Dermis microvascular lymphatic vessel endothelial cell (primary cell): ENCODE measurements at places on chromosomes 2 and 18.
A peak's percentile ranks its signal among the peaks of the same experiment; 100 is the strongest.

GRCh38 chr2:46909771-46910419 lies 5.7 kb downstream of the MCFD2 start:
- peak; percentile 71 for DNase-seq

DNA sequence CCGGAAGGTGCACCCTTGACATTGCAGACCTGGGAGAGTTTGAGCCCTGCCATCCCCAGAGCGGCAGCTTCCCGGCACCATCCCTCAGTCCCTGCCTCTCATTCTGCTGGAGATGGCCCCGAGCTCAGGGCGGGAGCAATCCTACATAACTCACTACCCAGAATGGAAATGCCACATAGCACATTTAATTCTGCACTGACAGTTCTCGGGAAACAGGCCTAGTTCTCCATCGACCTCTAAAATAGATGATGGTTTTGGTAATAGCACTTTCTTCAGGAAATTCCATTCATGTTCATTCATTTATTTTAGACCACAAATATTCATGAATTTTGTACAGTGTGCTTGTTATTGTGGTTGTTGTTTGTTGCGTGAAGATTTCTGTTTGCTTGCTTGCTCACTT lies 92.9 kb upstream of the SLC14A2 start:
- no peak for DNase-seq

GRCh38 chr18:12408247-12408869 lies 629 bp downstream of the PRELID3A start:
- no peak for DNase-seq

GRCh38 chr2:165877565-165878550 lies 75.7 kb downstream of the TTC21B start:
- DNase-seq, result no peak

DNA sequence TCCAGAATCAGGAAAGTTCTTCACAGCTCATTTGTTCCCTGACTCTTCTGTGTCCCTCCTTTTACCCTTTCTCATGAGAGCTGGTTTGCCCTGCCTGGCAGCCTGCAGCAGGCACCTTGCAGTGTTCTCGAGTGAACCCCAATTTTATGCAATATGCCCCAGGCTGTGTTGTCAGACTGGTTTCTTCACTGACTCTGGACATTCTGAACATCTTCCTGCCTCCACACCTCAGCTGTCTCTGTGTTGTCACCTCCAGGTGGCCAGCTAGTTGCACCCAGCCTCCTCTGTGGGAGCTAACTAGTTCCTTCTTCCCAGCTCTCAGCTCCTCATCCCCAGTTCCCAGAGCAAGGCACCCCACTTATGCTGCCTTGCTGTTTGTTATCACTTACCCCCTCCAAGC lies 5.5 kb downstream of the SETBP1 start:
- no peak for DNase-seq

GRCh38 chr2:185998562-185999070 lies 260.0 kb downstream of the FSIP2 start:
- DNase-seq, result no peak

DNA sequence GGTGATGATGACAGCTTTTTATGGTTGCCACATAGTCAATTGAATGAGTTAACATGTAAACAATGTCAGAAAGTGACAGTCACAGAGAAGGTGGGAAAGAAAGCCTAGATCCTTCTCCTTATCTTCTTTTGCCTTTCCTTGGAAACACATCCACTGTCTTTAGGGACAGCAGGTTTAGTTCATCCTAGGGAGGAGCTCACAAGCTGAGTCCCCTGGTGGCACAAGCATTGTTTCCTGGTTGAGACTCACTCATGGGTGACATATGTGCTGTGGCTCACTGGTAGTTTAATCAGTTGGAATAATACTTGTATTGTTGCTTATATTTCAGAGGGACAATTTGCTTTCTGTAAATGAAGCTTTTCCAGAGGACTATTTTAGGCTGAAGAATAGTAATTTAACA lies 598.5 kb downstream of the CNTNAP5 start:
- DNase-seq, result no peak

DNA sequence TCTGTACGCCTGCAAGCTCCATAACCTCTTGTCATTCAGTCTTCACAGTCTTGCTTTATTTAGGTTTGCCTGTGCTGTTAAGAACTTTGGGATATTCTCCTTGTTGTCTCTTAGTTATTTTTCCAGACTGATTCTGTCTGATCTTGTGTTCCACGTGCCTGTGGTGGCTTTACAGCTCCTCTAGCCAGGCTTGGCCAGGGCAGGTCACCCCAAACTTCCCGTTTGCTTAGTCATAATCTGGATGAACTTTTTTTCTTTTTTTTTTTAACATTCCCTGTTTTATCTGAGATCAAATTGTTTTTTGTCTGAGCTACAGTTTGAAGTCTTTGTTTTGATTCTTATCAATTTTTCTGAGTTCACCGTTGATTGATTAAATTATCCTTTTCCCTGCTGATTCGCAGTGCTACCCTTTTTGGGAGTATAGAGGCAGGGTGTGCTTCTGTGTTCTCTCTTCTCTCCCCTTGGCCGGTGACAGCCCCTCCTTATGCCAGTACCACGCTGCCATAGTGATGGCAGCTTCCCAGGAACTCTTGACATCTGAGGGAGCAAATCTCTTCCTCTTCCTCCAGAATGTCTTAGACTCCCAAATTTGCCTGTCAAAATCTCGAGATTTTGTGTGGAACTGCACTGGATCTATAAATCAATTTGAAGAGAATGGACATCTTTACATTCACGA lies 2.5 kb downstream of the SP100 start:
- peak; percentile 83 for DNase-seq

DNA sequence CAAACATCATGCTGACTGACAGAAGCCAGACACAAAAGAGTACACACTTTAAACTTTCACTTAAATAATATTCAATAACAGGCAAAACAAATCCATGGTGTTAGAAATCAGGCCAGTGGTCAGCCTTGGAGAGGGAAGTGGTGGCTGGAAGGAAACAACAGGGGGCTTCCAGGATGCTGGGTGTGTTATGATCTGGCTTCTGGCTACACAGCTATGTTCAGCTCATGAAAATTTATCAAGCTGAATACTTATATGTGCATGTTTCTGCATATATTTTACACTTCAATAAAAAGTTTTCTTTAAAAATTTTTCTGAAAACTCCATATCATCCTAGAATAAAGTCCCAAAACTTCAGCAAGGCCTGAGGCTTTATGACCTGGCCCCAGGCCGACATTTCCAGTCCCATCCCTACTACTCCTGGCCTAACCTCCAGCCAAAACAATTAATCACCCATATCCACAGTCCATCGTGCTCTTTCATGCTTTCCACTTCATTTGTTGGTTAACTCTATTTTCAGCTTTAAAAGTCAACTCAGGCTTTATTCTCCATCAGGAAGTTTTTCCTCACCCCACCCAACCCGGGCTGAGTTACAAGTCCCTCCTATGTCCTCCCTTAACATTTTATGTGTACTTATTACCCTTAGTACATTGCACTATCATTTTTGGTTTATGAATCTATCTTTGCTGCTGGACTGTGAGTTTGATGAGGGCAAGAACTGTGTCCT lies 27.9 kb upstream of the SPTBN1 start:
- DNase-seq, result peak; percentile 80

DNA sequence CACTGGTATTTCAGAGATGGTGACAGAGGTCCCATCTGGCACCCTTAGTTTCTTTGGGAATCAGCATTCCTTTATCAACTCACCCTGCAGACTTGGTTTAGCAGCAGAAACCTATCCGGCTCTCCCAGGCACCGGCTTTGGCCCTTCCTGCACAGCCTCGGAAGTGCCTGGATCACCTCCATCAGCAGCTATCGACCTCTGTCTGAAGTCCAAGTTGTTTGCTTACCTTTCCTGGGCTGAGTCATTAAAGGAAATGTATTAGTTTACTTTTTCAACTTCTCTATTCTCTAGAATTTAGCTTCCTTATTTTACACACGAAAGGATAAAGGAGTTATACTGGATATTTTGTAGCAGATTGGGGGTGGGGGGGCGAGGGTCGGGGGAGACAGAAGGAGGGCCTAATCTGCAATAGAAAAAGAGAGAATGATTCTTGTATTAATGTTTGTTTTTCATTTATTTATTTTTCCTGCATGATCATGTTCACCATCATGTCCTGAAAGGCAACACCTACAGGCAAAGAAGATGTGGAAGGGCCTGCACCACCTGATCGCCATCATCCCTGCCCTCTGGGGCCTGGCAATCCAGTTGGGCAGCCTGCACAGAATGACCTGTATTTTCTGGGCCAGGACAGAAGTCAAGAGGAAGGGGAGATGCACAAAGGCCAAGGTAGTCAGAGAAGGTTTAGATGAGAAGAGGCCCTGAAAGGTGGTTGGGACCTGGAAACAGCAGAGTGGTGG lies 22.1 kb upstream of the MAT2A start:
- DNase-seq, result no peak

- no peak for DNase-seq
These were observed 188.9 kb upstream of the TNP1 start for GRCh38 chr2:217048730-217049129.

DNA sequence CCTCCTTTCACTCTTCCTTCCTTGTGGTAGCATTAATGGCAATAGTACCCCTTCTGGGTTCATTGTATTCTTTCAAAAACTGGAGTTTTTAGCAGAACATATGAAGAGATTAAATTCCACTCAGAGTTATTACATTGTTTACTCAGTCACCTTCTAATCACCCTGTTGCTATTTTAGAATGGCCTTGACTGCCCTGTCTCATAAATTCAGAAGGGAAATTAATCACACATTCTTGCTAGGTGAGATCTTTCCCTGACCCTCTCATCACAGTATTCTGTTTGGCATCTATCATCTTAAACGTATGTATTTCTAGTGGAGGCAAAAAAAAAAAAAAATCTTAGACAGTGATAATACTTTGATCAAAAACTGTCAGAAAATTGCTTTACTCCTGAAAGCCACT lies 760.4 kb downstream of the ADCYAP1 start:
- no peak for DNase-seq

DNA sequence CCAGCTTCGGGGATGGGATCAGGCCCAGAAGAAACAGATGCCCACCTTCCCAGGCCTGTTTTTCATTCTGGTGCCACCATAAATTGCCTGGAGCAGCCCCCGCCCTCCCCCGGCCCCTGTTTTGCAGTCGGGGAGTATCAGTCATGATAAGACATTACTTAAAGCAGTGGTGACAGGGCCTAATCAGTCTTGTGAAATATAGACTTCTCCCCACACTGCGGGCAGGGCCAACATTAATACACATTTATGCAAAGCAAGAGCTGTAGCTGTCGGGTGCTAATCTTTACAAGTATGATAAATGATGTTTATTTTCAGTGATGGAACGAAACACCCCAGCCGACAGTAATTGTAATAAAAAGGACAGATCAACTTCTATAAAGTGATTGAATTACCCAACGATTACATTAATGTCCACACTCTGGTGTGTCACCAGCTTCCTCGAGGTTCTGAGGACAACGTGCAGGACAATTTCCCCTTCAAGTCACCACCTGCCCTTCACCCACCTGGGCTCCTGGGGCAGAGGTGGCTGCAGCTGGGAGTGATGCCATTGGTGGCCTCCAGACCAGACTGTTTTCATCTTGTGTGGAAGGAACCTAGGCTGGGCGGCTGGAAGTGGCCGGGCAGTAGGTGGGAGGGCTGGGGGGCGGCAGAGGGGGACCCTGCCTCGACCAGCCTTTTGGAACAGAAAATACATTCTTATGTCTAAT lies 226.0 kb downstream of the TFCP2L1 start:
- no peak for DNase-seq

DNA sequence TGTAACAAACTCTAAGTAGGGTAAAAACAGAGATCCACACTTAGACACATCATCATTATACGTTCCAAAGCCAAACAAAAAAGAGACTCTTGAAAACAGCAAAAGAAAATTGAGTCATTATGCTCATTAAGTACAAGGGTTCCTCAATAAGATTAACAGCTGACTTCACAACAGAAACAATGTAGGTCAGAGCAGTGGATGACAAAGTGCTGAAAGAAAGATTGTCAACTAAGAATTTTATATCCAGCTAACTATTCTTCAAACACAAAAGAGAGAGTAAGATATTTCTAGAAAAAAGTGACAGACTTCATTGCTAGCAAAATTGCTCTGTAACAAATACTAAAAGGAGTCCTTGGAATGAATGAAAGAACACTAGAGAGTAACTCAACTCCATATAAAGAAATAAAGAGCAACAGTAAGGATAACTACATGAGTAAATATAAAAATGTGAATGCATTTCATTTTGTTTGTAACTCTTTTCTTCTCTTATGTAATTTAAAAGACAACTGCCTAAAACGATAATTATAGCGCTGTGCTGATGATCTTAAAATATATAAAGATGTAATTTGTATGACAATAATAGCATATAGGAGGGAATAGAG lies 23.8 kb upstream of the DNER start:
- DNase-seq, result no peak

DNA sequence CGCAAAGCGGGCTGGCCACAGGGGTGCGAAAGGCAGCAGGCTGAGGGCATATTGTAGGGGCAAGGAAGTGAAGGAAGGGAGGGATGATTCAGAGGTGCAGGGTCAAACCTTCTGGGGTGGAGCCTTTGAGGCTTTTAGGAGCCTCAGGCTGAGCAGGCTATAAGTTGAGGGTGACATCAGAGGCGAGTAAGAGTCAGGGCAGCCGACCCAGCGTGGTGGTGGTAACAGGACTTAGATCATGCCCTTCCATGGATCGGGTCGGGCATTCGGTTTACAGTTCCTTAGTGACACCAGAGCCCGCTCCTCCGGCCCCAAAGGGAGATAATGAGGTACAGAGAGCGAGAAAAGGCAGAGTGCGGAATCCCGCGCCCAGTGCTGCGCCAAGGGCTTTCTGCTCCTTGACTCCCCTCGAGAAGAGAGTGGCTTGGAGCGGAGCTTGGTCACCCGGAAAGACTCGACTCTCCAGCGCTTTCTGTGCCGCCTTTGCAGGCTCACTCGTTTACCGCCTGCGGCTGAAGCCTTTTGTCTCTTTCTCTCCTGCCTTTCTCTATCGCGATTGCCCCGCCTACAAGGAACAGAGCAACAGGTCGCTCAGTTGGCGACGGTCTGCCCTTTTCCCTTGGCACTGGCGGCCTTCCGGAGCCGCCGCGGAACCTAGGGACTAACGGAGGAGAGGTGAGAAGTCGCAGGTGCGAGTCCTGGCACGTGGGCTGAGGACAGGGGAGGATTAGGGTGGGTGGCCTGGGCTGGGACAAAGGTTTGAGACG lies 720 bp downstream of the LBX2 start:
- no peak for DNase-seq
